CD8-positive, alpha-beta memory T cell (primary cell): ENCODE measurements at places on chromosomes 2 and 18. TPM values are rescaled to one million over a fixed set of nuclear protein-coding genes. Genes with fewer than 3 reads are reported as not detected.

DNA sequence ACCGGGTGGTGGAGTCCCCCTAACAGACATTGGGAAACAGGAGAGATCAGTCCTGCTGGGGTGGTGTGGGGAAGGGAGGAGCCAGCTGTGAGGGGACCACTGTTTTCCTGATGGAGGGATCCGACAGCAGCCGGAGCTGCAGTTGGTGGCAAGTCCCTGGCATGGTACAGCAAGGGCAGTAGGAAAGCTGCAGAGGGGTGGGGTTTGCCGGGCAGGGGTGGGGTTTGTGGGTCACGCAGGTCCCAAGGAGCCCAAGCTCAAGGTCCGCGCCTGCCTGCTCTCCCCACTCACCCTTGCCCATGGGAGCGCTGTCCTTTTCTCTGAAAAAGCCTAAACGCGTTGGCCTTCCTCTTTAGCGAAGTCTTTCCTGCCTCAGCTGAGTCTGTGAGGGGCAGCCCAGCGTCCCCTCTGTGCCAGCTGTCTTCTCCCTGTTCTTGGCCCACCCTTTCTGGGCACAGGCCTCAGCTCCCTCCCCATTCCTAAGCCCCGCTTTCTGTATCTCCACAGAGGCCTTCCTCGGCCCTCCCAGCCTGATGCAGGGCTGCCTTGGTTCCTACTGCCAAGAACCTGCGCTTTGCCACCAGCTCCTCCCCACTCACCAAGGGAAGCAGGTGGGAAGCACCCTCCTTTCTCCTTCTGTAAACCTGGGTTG, 29.3 kb upstream of the INHBB start:
- H3K36me3 ChIP-seq = no peaks in the 10 kb centered on the region
- H3K4me1 ChIP-seq = peaks cover 9% of the 10 kb centered on the region
- H3K4me3 ChIP-seq = no peak overlapping the region
- H3K27me3 ChIP-seq = peaks cover 3% of the 10 kb centered on the region

DNA sequence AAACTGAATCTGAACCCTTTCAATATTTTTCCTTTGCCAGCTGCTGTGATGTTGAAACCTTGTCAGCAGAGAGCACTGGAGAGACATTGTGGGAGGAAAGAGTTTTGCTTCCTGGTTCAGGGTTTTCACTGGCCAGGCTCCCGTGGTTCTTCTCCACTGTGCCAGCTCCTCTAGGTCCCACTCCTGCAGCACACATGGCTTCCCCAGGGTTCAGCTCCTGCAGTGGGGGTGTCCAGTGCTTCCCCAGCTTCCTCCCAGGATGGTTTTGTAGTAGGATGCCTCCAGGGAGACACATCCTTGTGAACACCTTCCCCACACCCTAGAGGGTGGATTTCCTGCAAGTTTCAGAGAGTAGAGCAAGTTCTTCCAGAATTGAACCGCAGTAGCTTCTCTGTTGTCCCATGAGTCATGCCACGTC, 24.0 kb upstream of the SULT1C3 start:
- H3K36me3 ChIP-seq = no peaks in the 10 kb centered on the region
- H3K4me1 ChIP-seq = no peaks in the 10 kb centered on the region
- H3K27ac ChIP-seq = no peak overlapping the region
- DNase-seq = no peak
- H3K27me3 ChIP-seq = no peaks in the 10 kb centered on the region
- H3K4me3 ChIP-seq = no peak overlapping the region

RFTN2 gene
- 0.09 TPM for total RNA-seq

COL4A3 gene
- not detected for total RNA-seq

DNA sequence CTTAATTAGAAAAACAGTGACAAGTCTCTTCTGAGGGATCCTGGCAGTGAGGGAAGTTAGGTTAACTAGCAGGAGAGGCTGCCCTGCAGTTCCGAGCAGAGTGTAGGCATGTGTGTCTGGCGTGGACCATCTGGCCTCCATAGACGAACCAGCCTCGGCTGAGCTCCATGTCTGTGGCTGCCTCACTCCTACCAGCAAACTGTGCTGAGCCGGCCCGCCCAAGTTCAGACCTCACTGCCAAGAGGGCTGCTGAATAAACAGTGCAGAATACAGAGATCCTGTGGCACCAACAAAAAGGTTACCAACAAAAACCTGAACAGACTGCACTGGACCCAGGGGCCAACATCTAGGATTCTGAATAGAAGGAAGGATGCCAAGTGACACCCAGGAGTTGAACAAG, 27.3 kb downstream of the INO80C start:
- H3K4me3 ChIP-seq = no peak overlapping the region
- H3K4me1 ChIP-seq = no peaks in the 10 kb centered on the region
- no peak overlapping the region for H3K27ac ChIP-seq
- no peaks in the 10 kb centered on the region for H3K36me3 ChIP-seq

DNA sequence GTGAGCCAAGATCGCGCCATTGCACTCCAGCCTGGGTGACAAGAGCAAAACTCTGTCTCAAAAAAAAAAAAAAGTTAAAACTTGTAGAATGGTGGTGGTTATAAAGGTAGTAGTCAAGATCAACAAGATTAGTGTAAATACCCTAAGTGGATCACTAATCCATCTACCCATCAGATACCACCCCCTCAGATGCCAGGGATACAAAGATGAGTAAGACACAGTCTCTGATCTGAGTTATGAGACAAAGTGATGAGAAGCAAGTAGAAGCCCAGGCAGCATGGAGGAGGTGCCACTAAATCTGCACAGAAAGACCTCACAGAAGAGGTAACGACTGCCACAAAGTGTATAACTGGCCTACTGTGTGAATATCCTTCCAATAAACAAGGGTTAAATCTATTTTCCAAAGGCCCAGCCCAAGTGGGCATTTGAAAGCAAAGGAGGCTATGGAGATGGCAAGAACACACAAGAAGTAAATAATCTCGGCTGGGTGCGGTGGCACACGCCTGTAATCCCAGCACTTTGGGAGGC, 20.2 kb downstream of the NFE2L2 start:
- H3K27me3 ChIP-seq = no peaks in the 10 kb centered on the region
- H3K4me3 ChIP-seq = no peak overlapping the region
- H3K36me3 ChIP-seq = no peaks in the 10 kb centered on the region
- H3K4me1 ChIP-seq = peaks cover 87% of the 10 kb centered on the region

- DNase-seq = no peak
- H3K4me1 ChIP-seq = no peaks in the 10 kb centered on the region
- no peak overlapping the region for H3K4me3 ChIP-seq
- no peaks in the 10 kb centered on the region for H3K36me3 ChIP-seq
Observed at GRCh38 chr2:172856606-172857005, 121.0 kb downstream of the RAPGEF4 start.

TCF23 gene
- total RNA-seq = not detected

DNA sequence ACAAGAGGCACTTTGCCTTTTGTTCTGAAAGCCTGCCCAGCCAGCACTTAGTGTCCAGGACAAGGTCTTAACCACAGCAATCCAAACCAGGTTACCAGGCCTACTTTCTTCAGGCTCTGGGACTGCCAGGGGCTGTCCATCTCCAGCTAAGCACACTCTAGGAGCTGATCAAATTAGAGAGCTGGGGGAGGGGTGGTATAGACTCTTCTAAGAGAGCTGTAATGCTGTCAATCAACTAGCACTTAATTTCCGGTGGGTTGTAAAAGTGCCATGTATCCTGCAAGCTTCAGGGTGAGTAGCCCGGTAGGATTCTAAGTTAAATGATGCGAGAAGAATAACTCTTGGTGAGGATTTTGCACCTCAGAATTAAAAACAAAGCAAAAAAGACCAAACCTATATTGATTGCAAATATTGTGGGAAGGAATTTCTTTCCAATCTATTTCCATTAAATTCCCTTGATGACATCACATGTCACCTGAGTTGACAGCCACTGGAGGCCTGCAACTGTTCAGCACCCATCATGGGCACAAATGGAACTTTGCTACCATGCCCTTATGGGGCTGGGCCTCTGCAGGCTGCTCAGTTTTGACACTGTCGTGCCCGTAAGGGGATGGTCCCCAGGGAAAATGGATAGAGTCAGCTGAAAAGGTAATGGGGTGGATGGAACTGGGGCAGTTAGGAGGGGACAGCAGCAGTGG, 8.7 kb upstream of the COX7A2L start:
- no peaks in the 10 kb centered on the region for H3K36me3 ChIP-seq
- H3K4me1 ChIP-seq = no peaks in the 10 kb centered on the region
- H3K27me3 ChIP-seq = no peaks in the 10 kb centered on the region
- no peak for DNase-seq
- no peak overlapping the region for H3K27ac ChIP-seq
- H3K4me3 ChIP-seq = no peak overlapping the region

KCNJ3 gene
- not detected for total RNA-seq

DNA sequence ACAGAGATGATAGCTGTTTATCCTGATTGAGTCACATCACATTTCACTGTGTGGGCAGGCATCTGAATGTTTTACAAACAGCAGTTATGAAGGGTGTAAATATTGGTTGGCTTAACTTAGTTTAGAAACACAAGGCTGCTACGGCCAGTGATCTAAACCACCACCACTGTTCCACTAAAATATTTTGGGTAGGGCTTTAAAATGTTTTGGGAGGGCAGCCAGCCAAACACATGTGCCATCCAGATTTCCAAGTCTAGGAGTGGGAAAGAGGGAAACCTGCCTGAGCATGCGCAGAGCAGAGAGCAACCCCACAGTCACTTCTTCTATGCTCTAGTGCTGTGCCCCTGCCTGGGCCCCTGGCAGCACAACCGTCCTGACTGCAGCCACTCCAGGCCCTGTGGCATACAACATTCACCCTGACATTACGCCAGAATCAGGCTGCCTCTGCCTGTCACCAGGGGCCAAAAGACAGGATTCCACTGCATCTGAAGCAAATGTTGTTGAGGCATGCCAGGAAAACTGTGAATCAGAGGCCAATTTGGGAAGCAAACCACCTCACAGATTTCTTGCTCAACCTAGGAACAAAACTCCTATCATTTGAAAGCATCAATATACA, 74.8 kb upstream of the COL5A2 start:
- no peak overlapping the region for H3K27ac ChIP-seq
- DNase-seq = no peak
- no peaks in the 10 kb centered on the region for H3K4me1 ChIP-seq
- H3K27me3 ChIP-seq = no peaks in the 10 kb centered on the region
- no peaks in the 10 kb centered on the region for H3K36me3 ChIP-seq

- no peaks in the 10 kb centered on the region for H3K36me3 ChIP-seq
- H3K27ac ChIP-seq = no peak overlapping the region
- H3K4me1 ChIP-seq = no peaks in the 10 kb centered on the region
- DNase-seq = no peak
Observed at GRCh38 chr2:59312967-59313940, 1072.1 kb upstream of the FANCL start.

RESP18 gene
- not detected for total RNA-seq

DNA sequence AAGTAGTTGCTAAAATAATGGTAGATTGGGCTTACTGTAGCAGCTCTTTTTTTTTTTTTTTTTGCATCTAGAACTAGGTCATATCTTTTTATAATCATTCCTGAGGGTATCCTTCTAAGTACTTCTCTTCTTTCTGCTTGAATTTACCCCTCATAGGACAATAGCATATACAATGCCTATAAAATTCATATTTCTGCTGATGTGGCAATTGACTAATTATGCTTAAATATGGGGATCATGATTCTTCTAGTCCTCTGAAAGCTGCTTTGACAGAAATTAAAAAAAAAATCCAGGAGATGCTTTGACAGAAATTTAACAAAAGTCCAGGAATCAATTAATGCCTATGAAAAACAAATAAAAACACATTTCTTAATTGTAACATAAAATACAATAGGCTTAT, 358.4 kb downstream of the CCDC85A start:
- no peaks in the 10 kb centered on the region for H3K4me1 ChIP-seq
- no peak for DNase-seq
- no peaks in the 10 kb centered on the region for H3K27me3 ChIP-seq
- H3K36me3 ChIP-seq = no peaks in the 10 kb centered on the region
- H3K4me3 ChIP-seq = no peak overlapping the region
- no peak overlapping the region for H3K27ac ChIP-seq

DNA sequence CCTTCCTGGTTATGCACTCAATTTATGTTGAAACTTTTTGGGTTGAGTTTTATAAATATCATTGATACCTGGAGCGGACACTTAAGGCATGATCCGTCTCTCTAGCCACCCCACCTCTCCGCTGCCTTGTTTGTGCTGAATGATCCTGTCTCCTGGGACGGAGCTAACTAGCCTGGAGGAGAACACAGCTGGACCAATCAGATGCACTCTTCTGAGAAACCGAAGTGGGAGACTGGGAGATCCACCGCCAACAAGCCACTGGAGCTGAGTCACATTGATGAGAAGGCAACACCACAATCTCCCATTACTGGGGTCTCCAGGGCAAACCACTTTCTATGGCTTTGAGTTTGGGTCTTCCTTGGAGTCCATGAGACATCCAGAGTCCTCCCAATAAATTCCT, 29.3 kb downstream of the CYP26B1 start:
- no peaks in the 10 kb centered on the region for H3K36me3 ChIP-seq
- H3K27ac ChIP-seq = no peak overlapping the region
- H3K4me1 ChIP-seq = no peaks in the 10 kb centered on the region

- no peak overlapping the region for H3K27ac ChIP-seq
- no peaks in the 10 kb centered on the region for H3K4me1 ChIP-seq
- no peak overlapping the region for H3K4me3 ChIP-seq
- H3K36me3 ChIP-seq = no peaks in the 10 kb centered on the region
Observed at GRCh38 chr18:2154278-2154677, 417.0 kb downstream of the METTL4 start.

- no peak for DNase-seq
- no peaks in the 10 kb centered on the region for H3K36me3 ChIP-seq
- H3K27ac ChIP-seq = no peak overlapping the region
Observed at GRCh38 chr18:21257386-21257785, 15.4 kb downstream of the GREB1L start.

GRCh38 chr2:119947535-119947934, 65.3 kb upstream of the EPB41L5 start:
- no peak overlapping the region for H3K4me3 ChIP-seq
- peaks cover 6% of the 10 kb centered on the region for H3K4me1 ChIP-seq
- no peaks in the 10 kb centered on the region for H3K27me3 ChIP-seq
- H3K36me3 ChIP-seq = peaks cover 15% of the 10 kb centered on the region
- DNase-seq = no peak

- no peak overlapping the region for H3K4me3 ChIP-seq
- DNase-seq = no peak
- no peak overlapping the region for H3K27ac ChIP-seq
- H3K27me3 ChIP-seq = no peaks in the 10 kb centered on the region
Observed at GRCh38 chr2:111659361-111660333, 224.3 kb downstream of the ANAPC1 start.

USP37 gene
- 31.5 TPM for total RNA-seq

DNA sequence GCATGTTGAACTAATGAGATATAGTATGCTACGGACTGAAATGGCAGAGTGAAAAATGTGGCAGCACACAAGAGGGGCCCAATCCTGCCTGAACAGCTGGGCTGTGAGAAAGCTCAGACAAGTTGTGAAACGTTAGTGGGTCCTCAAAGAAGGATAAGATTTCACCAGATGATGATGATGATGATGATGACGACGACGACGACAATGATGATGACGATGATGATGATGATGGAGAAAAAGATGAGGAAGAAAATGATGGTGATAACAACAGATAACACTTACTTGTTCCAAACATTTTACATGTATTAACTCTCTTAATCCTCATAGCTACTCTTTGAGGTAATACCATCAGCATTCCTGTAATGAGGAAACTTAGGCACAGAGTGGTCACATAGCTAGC, 94.2 kb downstream of the WDPCP start:
- no peaks in the 10 kb centered on the region for H3K27me3 ChIP-seq
- H3K27ac ChIP-seq = no peak overlapping the region
- no peak overlapping the region for H3K4me3 ChIP-seq
- DNase-seq = no peak
- H3K4me1 ChIP-seq = no peaks in the 10 kb centered on the region
- H3K36me3 ChIP-seq = no peaks in the 10 kb centered on the region
